Neural progenitor cell (in vitro differentiated cells): ENCODE measurements at places on chromosomes 5 and 9. TPM values are rescaled to one million over a fixed set of nuclear protein-coding genes. Genes with fewer than 3 reads are reported as not detected.

DNA sequence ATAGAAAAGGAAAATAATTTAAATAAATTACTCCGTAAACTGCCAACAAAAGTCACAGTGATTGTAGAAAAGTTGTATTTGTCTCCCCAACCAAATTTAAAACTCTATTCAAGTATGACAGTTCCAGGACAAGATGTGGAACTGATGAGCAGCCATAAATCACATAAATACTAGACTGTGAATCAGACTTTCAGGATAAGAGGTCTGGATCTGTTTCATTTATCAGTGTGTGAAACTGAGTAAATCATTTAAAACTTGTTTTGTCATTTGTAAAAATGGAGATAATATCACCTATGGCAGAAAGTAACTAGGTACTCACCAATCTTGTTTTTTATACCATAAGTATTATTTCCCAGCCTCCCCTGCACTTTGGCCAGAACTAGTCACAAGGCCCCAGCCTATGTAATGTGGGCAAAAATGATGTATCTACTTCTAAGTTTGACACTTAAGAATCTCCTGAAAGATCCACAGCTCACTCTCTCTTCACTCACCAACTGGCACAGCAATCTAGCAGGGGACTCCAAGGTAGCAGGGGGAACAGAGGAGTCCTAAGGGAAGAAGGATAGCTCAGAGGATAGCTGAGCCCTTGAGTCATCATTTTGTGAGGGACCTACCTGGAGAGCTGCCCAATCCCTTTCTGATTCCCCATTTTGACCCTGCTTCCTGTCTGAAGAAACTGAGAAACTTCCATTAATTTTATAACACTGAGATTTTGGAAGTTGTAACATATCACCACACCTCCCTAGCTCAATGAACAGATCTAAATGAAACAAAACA, 31.6 kb downstream of the TMEM161B start:
- no peak for DNase-seq

GRCh38 chr9:76573905-76574760, 115.2 kb downstream of the GCNT1 start:
- no peak for DNase-seq

GRCh38 chr5:181107699-181108098, 23.3 kb downstream of the OR2V1 start:
- no peak for DNase-seq

DNA sequence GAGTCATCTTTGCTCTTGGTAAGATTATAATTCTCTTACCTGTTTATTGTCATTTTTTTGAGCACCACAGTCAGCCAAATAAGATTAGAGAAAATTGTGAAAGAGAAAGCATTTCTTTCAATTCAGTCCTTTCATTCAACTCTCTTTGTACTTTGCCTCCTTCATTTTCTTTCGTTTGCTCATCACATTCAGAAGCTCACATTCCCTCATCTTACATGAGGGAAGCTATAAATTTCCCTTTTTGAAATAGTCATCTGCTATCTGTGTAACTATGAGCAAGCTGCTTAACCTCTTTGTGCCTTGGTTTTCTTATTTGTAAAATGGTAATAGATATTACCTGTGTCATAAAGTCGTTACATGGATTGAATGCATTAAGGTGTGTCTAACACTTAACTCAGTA, 41.4 kb downstream of the PAM start:
- no peak for DNase-seq

- DNase-seq = no peak
These were observed 102.5 kb downstream of the SREK1 start for GRCh38 chr5:66246608-66247007.

- no peak for DNase-seq
These were observed 134.0 kb upstream of the MYO10 start for GRCh38 chr5:17069995-17070511.

- DNase-seq = no peak
These were observed 19.9 kb downstream of the CSF1R start for GRCh38 chr5:150066436-150066835.

DNA sequence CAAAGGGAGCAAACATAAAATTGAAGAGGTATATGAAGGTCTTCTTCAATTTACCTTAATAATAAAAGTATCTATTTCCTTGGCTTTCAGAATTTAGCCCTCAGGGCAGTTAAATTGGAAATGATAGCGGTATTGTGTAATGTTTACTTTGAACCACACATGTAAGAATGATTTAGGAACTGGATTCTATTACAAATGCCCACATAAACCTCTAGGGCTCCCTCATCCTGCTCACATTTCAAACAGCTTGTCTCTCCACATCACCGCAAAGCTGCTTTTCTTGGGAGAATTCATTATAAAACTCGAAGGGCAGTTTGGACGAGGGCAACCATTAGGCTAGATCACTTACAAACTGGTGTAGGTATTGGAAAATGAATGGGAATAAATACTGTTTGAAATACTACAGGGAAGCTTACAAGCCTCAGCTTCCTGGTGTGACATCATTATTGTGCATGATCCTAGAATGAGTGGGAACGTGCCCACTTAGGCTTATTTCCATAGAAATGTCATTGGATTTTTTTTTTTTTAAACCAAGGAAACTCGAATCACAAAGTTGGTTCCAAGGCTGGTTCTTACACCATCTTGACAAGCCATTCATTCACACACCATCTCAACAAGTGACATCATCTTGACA, 47.3 kb downstream of the MTRR start:
- no peak for DNase-seq

TRMO gene
- 5.7 and 9.9 TPM in 2 replicates for total RNA-seq

UBAP2 gene
- 24.3 and 28.8 TPM in 2 replicates for total RNA-seq
